ENCODE measurements at places on chromosomes 7 and 10. TPM values are rescaled to one million over a fixed set of nuclear protein-coding genes. Genes with fewer than 3 reads are reported as not detected.

TMEM130 gene
- total RNA-seq = not detected

SNCG gene
- 7.2 TPM for total RNA-seq

NEBL gene
- total RNA-seq = 12.7 TPM

CYP3A7 gene
- total RNA-seq = 0.86 TPM

TRUB1 gene
- 30.9 TPM for total RNA-seq

MBLAC1 gene
- total RNA-seq = 1.2 TPM

POLR2J gene
- 30.6 TPM for total RNA-seq

CPXM2 gene
- total RNA-seq = not detected

TMEM270 gene
- total RNA-seq = 0.59 TPM

IGF2BP3 gene
- 111 TPM for total RNA-seq

IL2RA gene
- total RNA-seq = not detected

SPDYE11 gene
- total RNA-seq = not detected

SUGCT gene
- total RNA-seq = 1.6 TPM

BHLHA15 gene
- 1.8 TPM for total RNA-seq

FFAR4 gene
- 0.61 TPM for total RNA-seq

UCN3 gene
- total RNA-seq = not detected

SLC16A12 gene
- 1.2 TPM for total RNA-seq

CALHM1 gene
- not detected for total RNA-seq

ZNF862 gene
- 17.7 TPM for total RNA-seq

OPN4 gene
- not detected for total RNA-seq

HOXA6 gene
- total RNA-seq = 12.4 TPM

NUTM2B gene
- total RNA-seq = 0.76 TPM

AS3MT gene
- total RNA-seq = 0.35 TPM

OGDH gene
- 100 TPM for total RNA-seq

HOXA13 gene
- total RNA-seq = 1.6 TPM

ARMH3 gene
- 14.5 TPM for total RNA-seq

C10orf62 gene
- total RNA-seq = 1.5 TPM

PAPOLB gene
- not detected for total RNA-seq

PRKCQ gene
- total RNA-seq = 0.73 TPM

C10orf143 gene
- 0.78 TPM for total RNA-seq

FLNC gene
- total RNA-seq = 0.42 TPM

TBC1D12 gene
- 6.1 TPM for total RNA-seq

OR2A42 gene
- not detected for total RNA-seq

AVL9 gene
- total RNA-seq = 86.1 TPM

TFEC gene
- not detected for total RNA-seq

RASSF4 gene
- 2.2 TPM for total RNA-seq

SPOCK2 gene
- 205 TPM for total RNA-seq

All from Calu3 (cell line).